ENCODE measurements at places on chromosomes 6 and 20.

- DNase-seq: no peak
Measured at GRCh38 chr6:53461041-53461656, 83.8 kb downstream of the GCLC start.

DNA sequence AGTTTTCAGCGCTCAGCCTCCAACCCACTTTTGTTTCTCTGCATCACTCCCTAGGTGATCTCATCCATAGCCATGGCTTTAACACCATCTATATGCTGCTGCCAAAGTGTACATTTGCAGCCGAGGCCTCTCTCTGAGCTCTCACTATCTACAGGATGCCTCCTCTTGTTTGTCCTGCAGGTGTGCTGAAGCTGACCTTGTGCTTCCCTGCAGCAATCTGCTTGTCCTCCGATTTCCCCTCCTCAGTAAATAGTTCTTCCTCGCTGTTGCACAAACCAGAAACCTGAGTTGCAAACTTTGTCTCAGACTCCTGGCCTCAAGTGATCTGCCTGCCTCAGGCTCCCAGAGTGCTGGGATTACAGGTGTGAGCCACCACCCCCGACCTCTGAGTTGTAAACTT is 3.7 kb upstream of the TXNDC5 start:
- no peak for DNase-seq

DNA sequence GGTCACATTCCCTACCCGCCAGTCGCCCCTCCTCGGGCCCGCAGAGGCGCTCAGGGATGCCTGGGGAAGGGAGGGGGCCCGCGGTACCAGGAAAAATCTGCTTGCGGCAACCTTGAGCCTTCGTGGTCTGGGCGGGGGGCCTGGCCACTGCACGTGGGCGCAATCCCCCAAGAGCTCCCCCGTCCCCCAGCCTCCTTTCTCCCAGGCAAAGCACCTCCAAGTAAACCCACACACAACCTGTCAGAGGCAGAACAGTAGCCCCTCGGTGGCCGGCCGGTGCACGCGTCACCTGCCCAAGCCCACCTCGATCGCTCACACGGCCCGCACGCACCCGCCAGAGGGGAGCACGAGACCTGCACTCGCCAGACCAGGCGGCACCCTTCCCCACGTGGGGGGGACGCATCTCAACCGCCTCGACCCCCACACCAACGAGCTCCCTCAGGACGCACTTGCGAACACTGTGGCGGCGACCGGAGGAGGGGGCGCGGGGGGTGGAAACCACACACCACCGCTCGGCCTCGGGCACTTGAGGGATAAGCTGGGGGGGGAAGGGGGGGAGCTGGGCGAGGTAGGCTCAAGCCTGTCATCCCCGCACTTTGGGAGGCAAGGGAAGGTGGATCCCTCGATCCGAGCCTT is 1955.7 kb upstream of the DEFB115 start:
- DNase-seq: no peak

DNA sequence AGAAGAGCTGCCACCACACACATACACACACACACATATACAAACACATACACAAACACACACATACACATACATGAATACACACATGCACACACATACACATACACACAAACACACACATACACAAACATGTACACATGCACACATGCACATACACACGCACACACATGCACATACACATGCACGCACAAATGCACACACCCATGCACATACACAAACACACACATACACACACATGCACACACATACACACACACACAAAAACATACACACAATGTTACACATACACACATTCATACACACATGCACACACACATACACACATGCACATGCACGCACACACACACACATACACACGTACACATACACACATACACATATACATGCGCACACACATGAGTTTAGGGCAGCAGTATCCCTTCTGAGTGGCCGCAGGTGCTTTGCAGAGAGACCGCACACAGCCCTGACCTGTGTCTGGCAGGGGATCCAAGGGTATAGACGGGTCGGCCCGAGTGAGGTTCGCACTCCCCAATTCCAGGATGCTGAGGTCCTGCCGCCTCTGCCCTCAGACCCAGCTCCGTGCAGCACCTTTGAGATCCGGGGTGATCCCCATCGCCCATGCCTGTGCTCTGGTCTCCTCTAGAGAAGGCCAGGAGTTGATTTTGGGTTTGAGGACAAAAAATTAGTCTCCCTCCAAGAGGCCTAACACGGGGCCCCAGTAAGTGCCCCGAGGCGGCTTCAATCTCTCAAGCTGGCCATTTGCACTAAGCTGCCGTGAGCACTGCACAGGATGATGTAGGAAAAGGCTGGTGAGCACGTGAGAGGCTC is 56.8 kb downstream of the TMEM242 start:
- no peak for DNase-seq

- no peak for DNase-seq
Measured at GRCh38 chr20:3754276-3754630, 13.3 kb downstream of the ADISSP start.

DNA sequence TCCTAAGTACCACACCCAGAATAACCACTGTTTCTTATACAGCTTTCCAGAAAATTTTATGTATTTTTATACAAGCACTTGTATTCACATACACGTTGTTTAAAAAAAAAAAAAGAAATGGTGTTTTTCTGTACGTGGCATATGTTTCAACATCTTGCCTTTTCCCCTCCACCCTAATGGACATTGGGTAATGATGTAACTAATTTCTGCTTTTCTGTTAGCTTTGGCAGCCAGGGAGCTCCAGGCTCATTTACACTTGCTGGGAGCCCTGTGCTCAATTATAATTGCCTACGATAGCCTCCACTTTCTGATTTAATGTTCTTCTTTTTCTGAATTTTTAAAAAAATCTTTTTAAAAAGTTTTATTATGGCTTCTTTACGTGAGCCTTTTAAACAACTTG is 352.4 kb downstream of the UTRN start:
- DNase-seq: no peak

- DNase-seq: no peak
Measured at GRCh38 chr6:109816452-109817374, 125.6 kb downstream of the FIG4 start.

DNA sequence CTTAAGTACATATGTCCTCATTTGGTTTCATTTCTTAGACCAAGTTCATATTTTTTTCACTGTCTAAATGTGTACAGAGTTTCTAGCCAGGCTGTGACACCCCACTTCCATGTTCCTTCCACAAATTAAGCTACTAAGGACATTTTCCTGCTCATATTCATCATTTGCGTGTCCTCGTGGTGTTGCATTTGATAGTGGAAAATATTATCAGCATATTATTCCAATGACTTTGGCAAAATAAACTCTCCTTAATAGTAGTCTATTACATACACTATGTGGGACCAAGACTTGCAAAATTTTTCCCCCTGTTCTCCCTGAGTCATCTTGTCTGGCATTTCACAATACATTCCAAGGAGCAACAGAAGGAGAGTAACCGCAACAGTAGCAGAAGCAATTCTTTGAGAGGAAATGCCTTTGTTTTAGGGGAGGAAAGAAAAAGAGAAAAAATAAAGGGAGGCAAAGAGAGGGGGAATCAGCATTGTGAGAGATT is 599.2 kb downstream of the COL12A1 start:
- no peak for DNase-seq

GRCh38 chr20:52923123-52923937 is 48.8 kb upstream of the TSHZ2 start:
- DNase-seq: no peak

- DNase-seq: no peak
Measured at GRCh38 chr6:15389084-15389764, 143.4 kb downstream of the JARID2 start.

DNA sequence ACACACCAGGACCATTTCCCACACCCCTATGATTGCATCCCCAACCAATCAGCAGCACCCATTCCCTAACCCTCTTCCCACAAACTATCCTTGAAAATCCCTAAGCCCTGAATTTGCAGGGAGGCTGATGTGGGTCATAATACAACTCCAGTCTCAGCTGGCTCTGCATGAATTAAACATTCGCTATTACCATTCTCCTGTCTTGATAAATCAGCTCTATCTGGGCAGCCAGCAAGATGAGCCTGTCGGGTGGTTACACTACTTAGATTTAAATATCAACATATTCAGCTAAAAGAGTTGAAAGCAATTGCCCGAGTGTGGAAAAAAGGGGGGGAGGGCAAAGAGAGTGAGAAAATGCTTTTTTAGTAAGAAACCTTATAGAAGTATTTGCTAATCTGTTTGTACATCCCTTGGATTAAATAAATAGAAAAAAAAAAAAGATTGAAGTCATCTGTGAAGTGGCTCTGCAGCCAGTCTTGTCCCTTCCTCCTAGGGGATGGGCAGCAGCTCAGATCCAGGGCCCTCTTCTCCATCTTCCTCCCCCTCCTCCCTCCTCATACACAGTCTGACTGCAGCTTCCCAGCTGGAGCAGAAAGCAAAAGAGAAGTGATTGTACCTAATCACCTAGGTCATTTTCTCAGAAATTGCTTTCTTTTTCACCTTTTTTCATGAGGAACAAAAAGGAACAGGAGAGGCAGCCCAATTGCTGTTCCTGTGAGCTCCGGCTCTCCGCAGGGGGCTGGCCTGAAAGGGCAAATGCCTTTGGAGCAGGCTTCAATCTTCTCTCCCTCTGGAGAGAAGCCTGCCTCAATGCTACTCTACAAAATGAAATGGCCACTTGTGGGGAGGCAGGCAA is 356.6 kb upstream of the SULF2 start:
- no peak for DNase-seq

DNA sequence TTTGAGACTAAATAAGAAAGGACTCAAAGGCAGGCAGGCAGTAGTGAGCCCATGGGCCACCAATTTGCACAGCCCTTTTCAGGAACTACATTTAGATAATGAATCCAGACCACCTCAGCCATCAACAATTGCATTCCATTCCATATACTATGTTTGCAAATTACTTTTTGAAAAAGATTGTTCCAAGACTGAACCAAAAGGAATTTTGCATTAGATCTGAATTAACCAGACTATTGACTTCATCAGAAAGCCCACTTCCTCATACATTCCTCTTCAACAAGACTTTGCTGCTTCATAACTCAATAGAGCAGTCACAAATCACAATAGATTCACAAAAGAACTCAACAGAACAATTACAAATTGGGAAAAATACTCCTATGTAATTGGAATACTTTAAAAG is 229.1 kb downstream of the SIM1 start:
- no peak for DNase-seq

DNA sequence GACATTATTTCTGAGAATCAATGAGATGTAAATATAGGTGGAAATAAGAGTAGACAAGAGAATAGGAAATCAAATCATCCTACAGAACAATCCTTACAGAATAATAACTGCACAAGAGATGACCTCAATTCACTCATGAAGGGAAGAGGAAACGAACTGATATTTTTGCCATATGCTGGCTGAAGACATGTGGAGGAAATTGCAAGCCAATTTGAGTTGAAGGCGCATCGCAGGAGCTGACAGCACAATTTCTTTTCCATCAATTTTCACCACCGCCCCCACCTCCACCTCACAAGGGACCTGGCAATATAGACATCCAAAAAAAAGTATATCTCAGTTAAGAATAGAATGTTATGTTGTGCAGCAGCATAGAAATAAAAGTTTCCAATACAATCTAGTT is 20.3 kb downstream of the CITED2 start:
- DNase-seq: no peak

DNA sequence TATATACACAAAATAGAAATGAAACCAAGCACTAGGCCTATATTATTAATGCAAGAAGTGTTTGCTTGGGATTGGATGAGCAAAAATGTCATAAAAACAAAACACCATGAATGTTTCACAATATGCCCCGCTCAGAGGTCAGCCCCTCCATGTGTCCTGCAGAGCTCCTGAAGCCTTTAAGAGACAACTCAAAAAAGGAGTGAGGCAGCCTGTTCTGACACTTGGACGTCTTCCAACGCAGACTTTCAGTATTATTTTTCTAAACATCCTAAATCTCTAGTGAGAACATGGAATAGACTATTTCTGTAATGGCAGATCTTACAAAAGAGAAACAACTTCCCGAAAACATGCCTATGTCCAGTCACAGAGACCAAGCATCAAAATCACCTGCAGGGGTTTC is 322.6 kb downstream of the PRKN start:
- no peak for DNase-seq

- no peak for DNase-seq
Measured at GRCh38 chr6:83702077-83702476, 6.8 kb downstream of the SNAP91 start.

DNA sequence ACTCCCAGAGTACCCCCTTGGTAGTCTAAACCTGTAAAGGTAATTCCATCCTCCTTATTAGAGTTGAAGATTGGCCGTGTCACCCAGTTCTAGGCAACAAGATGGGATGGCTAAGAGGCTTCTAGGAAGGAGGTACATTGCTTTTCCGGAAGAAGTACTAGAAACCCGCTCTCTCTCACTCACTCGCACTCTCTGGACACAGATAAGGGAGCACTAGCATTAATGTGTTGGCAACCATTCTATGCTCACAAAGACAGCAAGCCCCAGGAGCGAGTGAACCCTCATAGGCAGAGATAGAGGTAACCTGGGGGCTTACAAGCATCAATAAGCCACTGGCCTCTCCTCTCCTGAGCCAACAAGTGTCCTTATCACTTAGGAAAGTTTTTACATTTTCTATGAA is 503.2 kb upstream of the JARID2 start:
- DNase-seq: no peak

DNA sequence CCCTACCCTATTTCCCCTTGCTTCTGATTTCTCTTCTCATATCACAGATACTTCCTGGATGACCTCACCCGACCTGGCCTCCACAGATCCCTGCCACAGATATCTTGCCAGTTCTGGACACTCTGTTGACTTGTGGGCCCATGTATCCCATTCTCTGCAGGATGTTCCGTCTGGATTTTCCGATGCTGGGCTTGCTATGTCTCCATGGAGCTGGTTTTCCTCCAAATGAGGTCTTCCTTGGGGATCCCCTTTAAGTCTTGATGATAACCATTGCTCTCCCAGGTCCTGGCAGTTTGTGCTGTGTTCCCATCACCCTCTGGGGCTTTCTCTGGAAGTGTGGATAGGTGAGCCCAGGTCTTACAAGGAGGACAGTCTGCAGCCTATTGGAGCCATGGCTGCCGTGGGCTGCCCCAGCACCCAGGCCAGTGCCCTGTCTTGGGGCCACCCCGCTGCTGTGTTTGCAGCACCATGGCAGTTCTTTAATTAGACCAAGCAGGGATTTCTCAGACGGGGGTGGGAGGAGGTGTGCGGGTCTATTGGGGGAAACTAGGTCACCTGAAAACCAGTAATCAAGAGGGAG is 23.9 kb downstream of the PPP1R16B start:
- DNase-seq: no peak

Data from cortex of kidney (tissue), 1 donor.